T follicular helper cell (primary cell): ENCODE measurements at places on chromosomes 16 and 17.
A peak's percentile ranks its signal among the peaks of the same experiment; 100 is the strongest.

DNA sequence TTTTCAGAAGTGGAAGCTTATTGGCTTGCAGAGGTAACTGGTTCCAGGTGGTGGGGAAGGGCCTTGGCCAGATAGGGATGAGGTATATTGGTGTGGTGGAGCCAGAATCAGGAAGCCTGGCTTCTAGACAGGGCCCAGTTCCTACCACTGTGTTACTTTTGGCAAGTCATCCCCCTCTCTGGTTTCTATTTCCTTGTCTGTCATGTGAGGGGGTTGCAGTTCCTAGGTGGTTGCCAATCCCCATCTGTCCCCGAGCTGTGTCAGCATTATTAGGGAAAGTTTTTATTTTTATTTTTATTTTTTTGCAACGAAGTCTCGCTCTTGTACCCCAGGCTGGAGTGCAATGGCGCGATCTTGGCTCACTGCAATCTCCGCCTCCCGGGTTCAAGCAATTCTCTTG, 3.0 kb downstream of the SMCR8 start:
- no peak for DNase-seq

DNA sequence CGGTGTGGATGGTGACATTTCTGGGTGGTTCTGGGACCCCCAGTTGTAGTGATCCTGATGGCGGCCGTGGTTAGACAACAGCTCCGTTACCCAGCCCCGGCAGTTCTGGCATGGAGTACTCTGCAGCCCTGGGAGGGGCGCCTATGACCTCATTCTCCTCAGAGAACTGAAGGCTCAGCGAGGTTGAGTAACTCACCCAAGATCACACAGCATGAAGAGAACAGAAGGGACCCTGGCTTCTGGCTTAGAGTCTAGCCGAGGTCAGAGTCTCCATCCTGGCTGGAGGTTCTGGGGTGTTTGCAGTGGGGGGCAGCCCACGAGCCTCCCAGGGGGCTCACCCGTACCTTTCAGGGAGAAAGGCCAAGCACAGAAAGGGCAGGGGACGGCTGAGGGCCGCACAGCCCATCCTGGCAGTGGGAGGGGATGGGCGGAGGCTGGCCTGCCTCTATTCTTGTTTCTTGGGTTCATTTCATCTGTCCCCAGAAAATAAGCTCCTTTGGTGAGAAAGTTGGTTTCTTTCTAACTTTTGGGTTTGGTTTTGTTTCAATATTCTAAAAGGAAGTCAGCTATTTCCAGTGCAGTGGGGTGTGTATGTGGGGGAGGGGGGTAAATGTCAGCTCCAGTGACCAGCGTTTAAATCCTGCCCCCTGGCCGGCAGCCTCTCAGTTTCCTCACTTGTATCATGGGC, 13.2 kb downstream of the ZFPM1 start:
- DNase-seq, result no peak

DNA sequence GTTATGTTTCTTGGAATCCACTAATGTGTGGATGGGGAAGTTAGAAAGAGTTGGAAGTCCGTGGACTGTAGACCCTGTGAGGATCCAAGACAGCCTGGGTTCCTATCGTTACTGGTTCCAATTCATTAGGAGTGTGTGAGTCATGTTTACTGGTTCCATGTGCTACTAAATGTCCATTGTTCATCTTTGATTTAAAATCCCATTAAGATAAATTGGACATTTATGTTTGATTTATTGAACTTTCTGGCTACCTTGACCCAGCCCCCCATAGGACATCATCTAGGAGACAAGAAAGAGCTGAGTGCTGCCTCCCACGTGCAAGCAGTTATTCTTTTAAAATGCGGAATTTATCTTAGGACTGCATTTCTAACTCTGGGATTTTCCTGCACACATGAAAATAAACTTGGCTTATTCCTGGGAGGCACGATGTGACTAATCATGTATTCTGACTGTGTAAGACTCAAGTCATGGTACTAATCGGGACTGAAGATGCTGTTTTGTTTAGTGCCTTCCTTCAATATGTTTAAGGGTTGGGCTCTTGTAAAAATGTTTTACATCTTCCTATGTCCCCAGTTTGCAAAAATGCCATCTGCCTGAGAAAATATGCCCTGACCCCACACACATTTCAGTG, 53.4 kb downstream of the RGS9 start:
- DNase-seq, result no peak

DNA sequence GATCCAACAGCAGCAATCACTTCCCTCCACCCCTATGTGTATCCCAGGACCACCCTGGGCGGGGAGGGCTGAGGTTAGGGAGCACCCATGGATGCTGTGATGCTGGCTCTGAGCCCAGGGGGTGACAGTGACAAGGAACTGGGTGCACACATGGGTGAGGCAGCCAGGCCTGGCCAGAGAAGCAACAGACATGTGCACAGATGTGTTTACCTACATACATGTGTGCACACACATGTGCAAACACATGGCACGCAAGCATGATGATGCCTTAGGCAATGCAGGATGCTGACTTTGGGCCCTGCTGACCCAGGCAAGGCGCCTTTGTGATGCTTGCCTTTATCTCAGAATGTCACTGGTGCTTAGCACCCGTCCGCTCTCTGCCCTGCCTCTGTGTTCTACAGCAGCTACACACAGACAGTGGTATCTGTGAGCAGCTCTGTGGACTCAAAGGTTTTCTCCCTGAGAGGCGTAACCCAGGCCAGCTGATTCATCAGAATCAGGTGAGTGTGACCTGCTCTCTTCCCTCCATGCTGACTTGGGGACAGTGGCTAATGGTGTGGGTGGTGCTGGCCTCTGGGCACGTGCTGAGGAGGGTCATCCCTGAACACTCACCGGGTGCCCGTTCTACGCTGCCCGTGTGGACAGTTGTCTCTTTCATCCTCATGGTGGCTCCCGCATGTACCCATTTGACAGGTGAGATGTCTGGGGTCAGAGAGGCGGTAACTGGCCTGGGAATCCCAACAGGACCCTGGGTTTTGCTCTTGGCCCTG, 38.5 kb upstream of the KSR1 start:
- DNase-seq, result no peak

DNA sequence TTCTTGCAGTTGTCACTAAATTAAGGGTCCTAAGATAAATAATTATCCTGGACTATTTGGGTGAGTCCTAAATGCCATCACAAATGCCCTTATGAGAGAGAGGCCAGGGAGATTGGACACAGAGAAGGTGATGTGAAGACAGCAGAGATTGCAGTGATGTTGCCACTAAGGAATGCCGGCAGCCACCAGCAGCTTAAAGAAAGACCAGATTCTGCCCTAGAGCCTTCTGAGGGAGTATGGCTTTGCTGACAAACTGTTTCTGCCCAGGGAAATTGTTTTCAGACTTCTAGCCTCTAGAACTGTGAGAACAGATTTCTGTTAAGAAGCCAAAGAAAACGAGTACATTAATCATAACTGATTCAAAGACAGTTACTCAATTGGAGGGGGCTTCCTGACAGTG, 10.0 kb upstream of the ZNF23 start:
- no peak for DNase-seq

DNA sequence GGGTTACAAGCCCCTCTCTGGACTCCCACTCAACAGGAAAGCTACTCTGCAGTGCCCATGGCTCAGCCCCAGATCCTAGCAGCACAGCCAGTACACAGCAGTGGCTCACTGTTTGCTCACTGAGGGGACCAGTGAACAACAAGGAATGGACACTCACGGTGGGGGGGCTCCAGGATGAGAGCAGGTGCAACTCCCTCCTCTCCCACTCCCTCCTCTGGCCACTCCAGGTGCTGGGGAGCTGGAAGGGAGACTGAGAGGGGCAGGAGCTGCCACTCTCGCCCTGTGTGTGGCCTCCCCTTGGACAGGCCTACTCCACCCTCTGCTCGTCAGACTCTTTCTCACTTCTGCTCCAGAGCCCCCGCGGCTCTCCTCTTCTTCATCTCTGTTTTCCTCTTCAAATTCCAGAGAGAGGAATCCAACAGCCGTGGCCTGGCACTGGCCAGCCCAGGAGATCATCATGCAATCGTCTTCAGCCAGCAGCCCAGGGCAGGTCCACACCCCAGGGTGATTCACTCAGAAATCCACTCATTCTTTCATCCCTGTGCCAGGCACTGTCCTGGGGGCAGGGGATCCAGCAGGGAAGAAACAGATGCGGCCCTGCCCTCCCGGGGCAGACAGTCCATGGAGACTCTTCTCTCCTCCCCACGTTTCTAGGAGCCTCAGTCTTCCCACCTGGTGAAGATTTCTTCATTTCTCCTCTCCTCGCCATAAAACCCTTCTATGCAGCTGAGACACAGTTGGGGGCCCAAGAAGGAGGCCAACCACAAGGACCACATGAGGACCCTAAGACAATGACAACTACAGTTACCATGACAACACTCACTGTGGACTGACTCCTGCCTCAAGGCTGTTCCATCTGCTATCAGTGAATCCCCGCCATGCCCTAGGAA, 30.7 kb downstream of the CFAP20 start:
- no peak for DNase-seq

DNA sequence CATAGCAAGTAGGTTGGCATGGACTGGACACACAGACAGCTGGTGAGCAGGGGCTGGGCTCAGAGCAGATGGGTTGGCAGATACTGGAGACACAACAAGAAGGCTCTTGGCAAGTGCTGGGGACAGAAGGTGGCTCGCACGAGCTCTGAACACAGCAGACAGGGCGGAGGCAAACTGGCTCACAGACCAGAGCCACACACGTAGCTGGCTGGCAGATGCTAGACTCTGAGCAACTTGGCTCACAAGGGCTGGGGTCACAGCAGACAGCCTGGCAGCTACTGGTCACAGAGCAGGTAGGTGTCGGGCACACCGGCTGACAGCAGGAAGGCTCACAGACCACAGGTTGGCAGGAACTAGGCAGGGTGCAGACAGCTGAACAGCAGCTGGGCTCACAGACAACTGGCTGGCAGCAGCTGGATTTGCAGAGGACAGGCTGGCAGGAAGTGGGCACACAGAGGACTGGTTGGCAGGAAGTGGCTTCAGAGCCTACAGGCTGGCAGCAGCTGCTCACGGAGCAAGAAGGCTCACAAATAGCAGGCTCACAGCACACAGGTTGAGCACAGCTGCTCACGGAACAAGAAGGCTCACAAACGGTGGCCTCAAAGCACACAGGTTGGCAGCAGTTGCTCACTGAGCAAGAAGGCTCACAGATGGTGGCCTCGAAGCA, 725 bp downstream of the KRTAP16-1 start:
- peak; percentile 73 for DNase-seq

DNA sequence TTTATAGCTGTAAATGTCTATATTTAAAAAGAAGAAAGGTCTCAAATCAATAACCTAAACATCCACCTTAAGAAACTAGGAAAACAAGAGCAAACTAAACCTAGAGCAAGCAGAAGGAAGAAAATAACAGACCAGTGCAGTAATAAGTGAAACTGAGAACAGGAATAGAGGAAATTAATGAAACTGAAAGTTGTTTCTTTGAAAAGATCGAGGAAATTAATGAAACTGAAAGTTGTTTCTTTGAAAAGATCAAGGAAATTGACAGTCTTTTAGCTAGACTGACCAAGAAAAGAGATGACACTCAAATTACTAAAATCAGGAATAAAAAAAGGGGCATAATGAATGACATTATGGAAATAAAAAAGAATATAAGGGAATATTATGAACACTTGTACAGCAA, 46.4 kb downstream of the SLFN5 start:
- no peak for DNase-seq

GRCh38 chr17:83086199-83086880, 6.9 kb downstream of the METRNL start:
- no peak for DNase-seq

DNA sequence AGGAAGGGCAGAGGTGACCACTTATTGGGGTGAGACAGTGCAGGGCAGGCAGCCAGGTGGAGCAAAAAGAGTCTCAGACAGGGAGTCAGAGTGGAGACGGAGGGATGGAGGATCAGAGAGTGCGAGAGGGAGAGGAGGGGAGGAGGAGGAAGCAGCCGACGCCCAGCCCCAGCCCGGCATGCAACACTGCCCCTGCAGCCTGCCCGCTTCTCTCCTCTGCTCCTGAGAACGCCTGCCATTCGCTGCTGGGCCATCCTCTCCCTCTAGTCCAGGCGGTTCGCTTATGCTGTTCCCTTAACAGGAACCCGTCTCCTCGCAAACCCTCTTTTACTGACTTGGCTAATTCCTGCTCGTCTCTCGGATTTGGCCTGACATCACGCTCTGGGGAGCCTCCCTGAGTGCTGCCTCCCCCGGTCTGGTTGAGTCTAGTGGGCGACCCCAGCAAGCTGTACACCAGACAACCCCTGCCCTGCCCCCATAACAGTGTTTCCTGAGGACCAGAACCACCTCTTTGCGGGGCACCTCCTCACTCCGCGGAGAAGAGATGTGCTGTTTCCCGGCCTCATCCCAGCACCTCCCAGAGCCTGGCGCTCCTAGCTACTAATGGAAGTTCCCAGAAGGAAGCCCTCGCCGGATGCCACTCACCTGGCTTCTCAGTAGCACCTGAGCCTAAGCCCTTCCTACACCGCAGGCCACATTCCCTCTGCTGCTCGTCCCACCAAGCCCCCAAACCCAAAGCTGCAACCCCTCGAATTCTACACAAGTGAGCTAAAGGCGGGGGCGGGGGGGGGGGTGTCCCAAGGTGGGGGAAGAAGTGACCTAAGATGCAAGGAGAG, 61.2 kb upstream of the CCL1 start:
- DNase-seq, result no peak
